ENCODE measurements at places on chromosomes 3 and 15. TPM values are rescaled to one million over a fixed set of nuclear protein-coding genes. Genes with fewer than 3 reads are reported as not detected.

Gene MESP2
- not detected for total RNA-seq

DNA sequence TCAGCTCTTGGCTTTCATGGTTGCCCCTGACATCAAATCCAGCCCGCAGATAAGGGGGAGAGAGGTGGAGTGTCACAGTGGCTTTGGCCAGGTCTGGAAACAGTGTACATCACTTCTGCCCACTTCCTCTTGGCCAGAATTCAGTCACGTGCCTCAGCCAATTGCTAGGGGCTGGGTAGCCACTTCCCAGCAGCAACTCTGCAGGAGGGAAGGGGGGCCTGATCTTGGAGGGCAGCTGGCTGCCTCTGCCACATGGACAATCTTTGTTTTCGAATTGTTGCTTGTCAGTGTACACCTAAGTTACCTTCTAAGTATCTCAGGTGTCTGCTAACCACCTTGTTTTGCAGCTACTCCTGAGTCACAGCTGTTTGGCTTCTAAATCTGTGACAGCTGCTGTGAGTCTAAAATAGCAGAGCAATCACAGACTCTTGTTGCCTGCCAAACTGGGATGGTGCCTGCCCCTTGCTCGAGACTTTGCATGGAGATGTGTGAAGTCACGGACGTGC is 41.0 kb upstream of the LIMD1 start:
- peak overlapping the region; percentile 65 for H3K27ac ChIP-seq
- no peaks in the 10 kb centered on the region for H3K36me3 ChIP-seq
- H3K4me3 ChIP-seq = no peak overlapping the region
- no peaks in the 10 kb centered on the region for H3K27me3 ChIP-seq
- peaks cover 31% of the 10 kb centered on the region for H3K4me1 ChIP-seq
- no peak for DNase-seq

Gene MYL3
- total RNA-seq = 1.2 TPM

GRCh38 chr3:14150078-14150477 is 25.2 kb downstream of the TMEM43 start:
- H3K4me1 ChIP-seq = peaks cover 9% of the 10 kb centered on the region
- H3K4me3 ChIP-seq = no peak overlapping the region

- no peaks in the 10 kb centered on the region for H3K27me3 ChIP-seq
- H3K27ac ChIP-seq = no peak overlapping the region
- H3K4me3 ChIP-seq = no peak overlapping the region
- no peaks in the 10 kb centered on the region for H3K4me1 ChIP-seq
Observed at GRCh38 chr15:87743562-87743961, 513.0 kb downstream of the NTRK3 start.

GRCh38 chr3:106167728-106168127 is 298.9 kb upstream of the CBLB start:
- H3K36me3 ChIP-seq = no peaks in the 10 kb centered on the region
- no peak overlapping the region for H3K4me3 ChIP-seq
- no peak for DNase-seq
- no peaks in the 10 kb centered on the region for H3K4me1 ChIP-seq
- H3K27me3 ChIP-seq = no peaks in the 10 kb centered on the region

GRCh38 chr15:53226559-53226958 is 436.4 kb upstream of the ONECUT1 start:
- H3K4me1 ChIP-seq = no peaks in the 10 kb centered on the region
- H3K27ac ChIP-seq = no peak overlapping the region
- DNase-seq = no peak
- no peaks in the 10 kb centered on the region for H3K27me3 ChIP-seq
- H3K36me3 ChIP-seq = no peaks in the 10 kb centered on the region

- no peaks in the 10 kb centered on the region for H3K36me3 ChIP-seq
- no peak for DNase-seq
- H3K4me1 ChIP-seq = no peaks in the 10 kb centered on the region
- H3K4me3 ChIP-seq = no peak overlapping the region
- H3K27ac ChIP-seq = no peak overlapping the region
Observed at GRCh38 chr3:77887611-77888010, 847.7 kb downstream of the ROBO2 start.

DNA sequence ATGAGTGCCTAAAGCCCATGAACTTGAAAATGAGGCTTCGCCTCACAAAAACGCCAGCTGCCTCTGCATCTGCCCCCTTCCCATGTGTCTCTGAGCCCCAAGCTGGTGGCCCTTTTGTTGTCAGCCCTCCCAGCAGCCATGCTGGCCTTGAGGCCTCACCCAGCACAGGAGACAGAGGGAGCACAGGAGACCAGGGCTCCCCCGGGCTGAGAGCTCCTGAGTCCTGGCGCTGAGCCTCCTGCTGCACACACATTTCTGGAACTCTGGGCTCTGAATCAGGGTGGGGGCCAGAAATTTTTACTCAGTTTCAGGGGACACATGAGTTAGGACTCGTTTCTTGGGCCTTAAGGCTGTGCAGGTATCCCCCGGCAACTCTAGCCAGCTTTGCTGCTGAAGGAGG is 56.4 kb upstream of the ACAD9 start:
- H3K4me3 ChIP-seq = no peak overlapping the region
- no peak overlapping the region for H3K27ac ChIP-seq
- DNase-seq = no peak
- peaks cover 13% of the 10 kb centered on the region for H3K36me3 ChIP-seq

Gene HIGD1A
- total RNA-seq = 108 TPM

DNA sequence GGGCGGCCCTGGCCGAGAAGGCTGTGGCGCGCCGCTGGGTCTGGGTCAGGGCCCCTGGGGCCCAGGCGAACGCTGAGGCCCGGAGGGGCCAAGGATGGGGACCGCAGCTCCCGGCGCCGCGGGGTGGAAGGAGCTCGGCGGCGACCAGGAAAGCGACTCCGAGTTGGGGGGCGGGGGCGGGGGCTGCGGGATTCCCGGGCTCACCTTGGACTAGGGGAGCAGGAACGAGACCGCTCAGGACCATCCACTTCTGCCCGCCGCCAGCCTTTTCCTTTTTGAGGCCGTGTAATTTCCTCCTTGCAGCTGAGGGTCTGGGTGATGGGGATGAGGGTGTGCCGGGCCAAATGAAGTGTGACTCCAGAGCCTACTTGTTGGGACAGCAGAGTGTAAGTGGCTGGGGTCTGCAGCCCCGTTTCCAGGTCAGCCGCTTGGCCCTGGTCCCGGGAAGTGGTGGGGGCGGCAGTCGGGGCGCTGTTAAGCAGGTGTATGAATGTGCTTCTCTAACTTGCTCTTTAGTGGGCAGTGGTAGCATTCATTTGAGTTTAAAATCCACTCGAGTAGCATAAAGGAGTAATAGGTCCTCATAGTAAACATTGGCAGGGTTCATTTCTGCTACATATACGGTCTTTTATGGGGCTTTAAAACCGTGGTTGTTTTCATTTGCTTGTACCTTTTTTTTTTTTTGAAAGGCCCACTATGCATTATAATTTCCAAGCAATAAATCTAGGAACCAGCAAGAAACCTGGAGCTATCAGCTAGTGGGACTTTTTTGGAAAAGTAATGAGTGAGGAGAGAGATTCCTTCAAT is 717 bp downstream of the PXK start:
- peak overlapping the region; percentile 89 for H3K27ac ChIP-seq
- H3K4me1 ChIP-seq = peaks cover 28% of the 10 kb centered on the region
- peak overlapping the region; percentile 53 for H3K4me3 ChIP-seq
- DNase-seq = peak; percentile 80
- H3K36me3 ChIP-seq = no peaks in the 10 kb centered on the region

Gene SPRED1
- total RNA-seq = 46.2 TPM

DNA sequence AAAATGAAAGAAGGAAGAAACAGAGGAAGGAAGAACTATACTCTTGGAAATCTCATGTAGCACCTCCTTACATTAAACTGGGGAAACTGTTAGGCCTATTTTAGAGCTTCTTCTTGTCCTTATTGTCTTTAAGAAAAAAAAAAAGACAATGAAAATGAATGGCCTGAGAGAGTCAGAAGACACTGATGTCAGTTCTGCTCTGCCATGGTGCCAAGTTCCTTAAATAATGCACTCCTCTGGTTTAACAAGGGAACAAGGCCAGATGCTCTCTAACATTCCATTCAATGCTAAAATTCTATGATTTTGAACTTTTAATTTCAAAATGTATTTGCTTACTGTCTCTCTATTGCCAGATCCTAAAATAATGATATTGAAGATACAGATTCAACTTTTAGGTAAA is 4.4 kb upstream of the MBNL1 start:
- no peak overlapping the region for H3K4me3 ChIP-seq
- no peak overlapping the region for H3K27ac ChIP-seq
- peaks cover 31% of the 10 kb centered on the region for H3K4me1 ChIP-seq
- no peaks in the 10 kb centered on the region for H3K27me3 ChIP-seq
- no peaks in the 10 kb centered on the region for H3K36me3 ChIP-seq

DNA sequence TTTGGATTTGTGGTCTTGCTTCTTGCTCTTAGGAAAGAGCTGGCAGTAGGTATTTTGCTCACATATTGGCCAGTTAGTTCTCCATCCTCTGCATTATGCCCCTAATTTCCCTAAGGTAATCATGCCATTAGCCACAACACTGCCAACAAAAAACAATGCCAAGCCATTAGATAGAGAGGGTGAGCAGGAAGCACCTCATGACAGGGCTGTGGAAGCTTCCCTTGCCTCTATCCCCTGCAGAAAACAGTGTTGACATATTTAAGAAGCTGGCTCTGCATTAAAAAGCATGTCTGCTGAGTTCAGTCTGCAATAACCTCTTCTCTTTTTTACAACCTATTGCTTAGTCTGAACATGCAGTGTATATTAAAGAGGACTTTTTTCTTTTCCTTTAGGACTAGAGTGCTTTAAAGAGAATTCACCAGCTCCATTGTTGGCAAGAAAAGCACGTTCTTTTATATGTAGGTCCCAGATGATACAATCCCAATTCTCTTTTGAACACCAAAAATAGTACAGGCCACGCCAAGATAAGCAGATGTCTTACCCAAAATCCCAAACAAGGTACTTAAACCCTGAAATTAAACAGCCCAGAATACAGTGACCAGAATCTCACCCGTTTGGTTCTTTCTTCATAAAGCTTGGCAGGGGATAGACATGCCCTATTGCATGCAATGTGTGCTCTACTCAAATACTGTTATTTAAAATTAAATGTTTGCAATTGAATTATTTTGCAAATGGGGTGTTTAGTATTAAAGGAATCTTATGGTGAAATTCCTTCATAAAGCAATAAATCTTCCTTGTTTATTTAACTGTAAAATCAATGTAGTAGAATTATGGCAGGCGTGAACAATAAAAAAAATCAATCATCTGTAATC is 93.7 kb upstream of the UBE3A start:
- no peak for DNase-seq
- no peak overlapping the region for H3K4me3 ChIP-seq
- no peak overlapping the region for H3K27ac ChIP-seq

DNA sequence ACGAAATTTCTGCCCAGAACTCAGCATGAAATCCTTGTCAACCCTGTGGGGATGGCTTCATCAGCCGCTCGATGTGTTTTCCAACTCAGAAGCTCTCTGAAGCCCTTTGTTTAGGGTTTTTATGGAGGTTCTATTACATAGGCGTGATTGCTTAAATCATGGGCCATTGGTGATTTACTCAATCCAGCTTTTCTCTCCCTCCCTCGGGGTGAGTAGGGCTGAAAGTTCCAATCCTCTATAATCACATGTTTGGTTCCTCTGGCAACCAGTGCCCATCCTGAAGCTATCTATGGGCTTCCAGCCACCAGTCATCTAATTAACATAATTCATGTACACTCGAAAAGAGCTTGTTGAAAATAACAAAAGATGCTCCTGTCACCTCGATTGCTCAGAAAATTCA is 51.6 kb downstream of the GATM start:
- H3K4me1 ChIP-seq = no peaks in the 10 kb centered on the region
- no peak for DNase-seq
- H3K27me3 ChIP-seq = no peaks in the 10 kb centered on the region

Gene CATSPER2
- total RNA-seq = 15.7 TPM

GRCh38 chr3:160780245-160780644 is 24.2 kb downstream of the PPM1L start:
- no peak overlapping the region for H3K27ac ChIP-seq
- no peak for DNase-seq
- H3K36me3 ChIP-seq = no peaks in the 10 kb centered on the region
- H3K27me3 ChIP-seq = no peaks in the 10 kb centered on the region
- no peak overlapping the region for H3K4me3 ChIP-seq

Gene MME
- total RNA-seq = 82.1 TPM

Gene CCR8
- total RNA-seq = not detected

- no peaks in the 10 kb centered on the region for H3K36me3 ChIP-seq
- no peak overlapping the region for H3K27ac ChIP-seq
- no peak for DNase-seq
- no peaks in the 10 kb centered on the region for H3K4me1 ChIP-seq
- H3K27me3 ChIP-seq = no peaks in the 10 kb centered on the region
Observed at GRCh38 chr15:93362821-93363220, 273.8 kb upstream of the RGMA start.

Gene NFKBIZ
- 76.1 TPM for total RNA-seq

Gene MEIS2
- 20.2 TPM for total RNA-seq

GRCh38 chr3:75342425-75342824 is 321.7 kb upstream of the FRG2C start:
- no peaks in the 10 kb centered on the region for H3K4me1 ChIP-seq
- H3K27ac ChIP-seq = no peak overlapping the region
- H3K27me3 ChIP-seq = no peaks in the 10 kb centered on the region
- no peak for DNase-seq
- H3K4me3 ChIP-seq = no peak overlapping the region

Gene CA12
- 2.2 TPM for total RNA-seq

DNA sequence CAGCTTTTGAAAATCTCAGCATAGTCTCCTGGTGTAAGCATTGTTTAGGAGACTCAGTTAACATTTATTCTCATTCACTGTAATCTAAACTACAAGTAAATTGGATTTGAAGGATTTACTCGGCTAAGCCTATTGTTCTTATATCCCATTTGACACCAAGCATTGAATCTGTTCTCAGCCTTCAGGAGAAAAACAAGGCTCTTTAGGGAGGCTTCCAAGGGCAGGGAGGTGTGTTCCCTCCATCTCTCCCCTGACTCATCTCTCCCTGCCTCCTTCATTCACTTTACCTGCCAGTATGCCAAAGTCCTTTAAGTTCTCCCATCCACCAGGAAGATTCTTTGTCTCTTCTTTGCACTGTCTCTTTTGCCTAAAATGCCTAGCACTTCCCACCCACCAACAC is 347.8 kb downstream of the MFSD1 start:
- H3K4me1 ChIP-seq = no peaks in the 10 kb centered on the region
- no peak for DNase-seq
- no peaks in the 10 kb centered on the region for H3K36me3 ChIP-seq
- no peaks in the 10 kb centered on the region for H3K27me3 ChIP-seq
- H3K4me3 ChIP-seq = no peak overlapping the region

DNA sequence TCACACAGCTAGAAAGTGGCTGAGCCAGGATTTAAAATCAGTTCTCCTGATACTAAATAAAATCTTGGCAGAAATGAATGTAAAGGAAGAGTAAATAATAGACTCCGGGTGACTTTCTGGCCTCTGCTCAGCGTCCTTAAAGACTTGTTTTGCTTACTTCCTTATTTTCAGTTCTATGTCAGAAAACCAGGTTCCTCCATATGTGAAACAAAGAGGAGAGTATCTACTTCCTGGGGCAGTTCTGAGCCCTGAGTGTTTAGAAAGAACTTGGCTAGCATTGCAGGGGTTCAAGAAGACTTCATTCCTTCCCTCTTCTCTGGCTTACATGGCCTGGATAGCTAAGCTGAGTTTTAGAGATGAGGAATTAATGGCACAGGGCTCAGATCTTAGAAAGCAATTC is 222.8 kb upstream of the TLE3 start:
- H3K36me3 ChIP-seq = no peaks in the 10 kb centered on the region
- peaks cover 42% of the 10 kb centered on the region for H3K4me1 ChIP-seq
- H3K27ac ChIP-seq = peak overlapping the region; percentile 3
- H3K27me3 ChIP-seq = no peaks in the 10 kb centered on the region
- H3K4me3 ChIP-seq = no peak overlapping the region
- DNase-seq = no peak

All from upper lobe of left lung (tissue), 6 donors.